ENCODE measurements at places on chromosomes 6 and 20.

DNA sequence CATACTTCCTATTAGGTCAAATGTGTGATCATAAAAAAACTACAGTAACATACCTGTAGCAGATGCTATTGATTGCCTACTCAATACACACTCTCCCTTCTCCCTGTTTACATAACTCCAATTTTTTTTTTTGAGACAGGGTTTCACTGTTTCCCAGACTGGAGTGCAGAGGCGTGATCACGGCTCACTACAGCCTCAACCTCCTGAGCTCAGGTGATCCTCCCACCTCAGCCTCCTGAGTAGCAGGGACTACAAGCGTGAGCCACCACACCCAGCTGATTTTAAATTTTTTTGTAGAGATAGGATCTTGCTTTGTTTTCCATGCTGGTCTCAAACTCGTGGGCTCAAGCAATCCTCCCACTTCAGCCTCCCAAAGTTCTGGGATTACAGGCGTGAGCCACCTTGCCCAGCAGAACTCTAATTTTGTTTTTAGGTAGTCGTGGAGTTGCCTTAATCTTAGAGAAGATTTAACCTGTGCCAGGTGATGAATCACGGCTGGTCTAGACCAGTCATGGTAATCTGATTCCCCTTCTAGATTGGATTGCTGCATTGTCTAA lies 14.0 kb upstream of the KIF3B start:
- DNase-seq, result no peak

DNA sequence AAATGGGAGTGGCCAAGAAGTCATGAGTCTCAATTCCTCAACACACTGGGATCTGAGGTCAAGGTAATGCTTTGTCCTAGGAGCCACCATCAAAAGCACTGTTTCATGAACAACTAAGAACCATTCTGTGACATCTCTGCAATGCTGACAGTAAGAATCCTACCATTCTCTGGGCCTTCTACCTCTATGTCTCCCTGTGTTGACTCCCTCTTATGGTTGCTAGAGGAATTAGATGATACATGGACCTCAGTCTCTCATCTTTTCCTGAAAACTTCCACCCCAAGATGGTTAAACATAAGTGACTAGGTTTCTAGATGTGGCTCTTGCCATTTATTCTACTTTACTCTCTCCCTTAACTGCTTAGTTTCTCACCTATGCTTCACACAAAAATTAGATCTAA lies 9.1 kb downstream of the MTRF1L start:
- no peak for DNase-seq

DNA sequence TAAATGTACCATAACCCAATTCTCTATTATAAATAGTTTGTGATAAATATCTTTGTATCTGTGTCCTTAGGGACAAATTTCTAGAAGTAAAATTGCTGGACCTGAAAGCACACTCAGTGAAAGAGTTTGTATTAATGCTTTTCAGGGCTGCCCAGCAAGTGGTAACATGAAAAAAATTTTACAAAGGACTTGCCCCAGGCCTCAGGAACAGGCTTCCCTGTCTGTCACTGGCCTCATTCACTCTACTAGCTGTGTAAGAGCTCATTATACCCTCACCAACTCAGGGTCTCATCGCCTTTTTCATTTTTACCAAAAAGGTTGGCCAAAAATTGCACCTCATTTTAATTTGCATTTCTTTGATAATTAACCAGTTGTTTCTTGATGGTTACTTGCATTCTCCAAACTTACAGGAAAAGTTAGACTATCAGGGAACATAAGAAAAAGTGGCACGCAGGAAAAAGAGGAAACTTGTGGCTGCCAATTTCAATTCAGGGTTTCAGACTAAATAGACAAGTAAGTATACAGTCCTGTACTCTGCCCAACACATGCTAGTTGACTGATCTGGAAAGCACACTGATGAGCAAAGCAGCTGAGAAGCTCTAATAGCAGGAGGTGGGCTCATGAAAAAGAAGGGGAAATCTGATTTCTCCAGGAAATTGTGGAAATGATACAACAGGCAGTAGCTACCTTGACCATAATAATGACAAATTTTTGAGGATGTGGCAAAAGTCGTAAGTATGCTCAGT lies 161.5 kb downstream of the KIF6 start:
- DNase-seq, result no peak

DNA sequence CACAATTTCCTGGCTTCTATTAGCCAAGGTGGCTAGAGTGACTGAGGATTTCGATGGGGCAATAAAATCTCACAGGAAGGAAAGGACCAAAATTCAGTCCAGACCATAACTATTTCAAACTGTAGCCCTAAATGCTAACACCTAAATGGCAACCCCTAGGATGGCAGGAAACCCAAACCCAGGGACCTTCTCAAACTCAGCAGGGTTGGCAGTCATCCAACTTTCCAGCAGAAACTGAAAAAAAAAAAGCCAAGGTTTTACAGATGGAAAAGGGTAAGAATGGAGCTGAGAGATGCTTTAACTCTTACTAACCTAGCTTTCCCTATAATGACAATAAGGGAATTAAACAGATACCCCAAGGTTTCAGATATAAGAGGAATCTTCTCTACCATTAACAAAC lies 10.5 kb downstream of the IBTK start:
- no peak for DNase-seq

DNA sequence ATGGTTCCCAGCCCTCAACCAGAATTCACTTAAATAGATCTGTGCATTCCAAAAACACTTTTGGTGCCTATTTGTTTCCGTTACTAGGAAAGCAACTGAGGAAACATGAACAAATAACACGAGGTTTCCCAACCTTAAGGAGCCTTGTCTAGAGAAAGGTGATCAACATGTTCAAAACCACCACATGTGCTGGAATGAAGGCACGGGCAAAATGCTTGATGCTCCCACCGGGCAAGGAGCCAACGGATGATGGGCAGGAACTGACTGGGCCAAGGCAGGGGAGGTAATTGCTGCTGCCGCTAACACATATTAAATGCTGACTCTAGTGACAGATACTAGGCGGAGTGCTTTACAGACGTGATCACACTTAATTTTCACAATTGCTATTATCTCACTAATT lies 2.5 kb downstream of the MYLK4 start:
- no peak for DNase-seq

- DNase-seq, result no peak
Measured at GRCh38 chr20:1484438-1485116, 6.6 kb downstream of the SIRPB2 start.

GRCh38 chr20:6924681-6925080 lies 157.2 kb downstream of the BMP2 start:
- DNase-seq, result no peak

DNA sequence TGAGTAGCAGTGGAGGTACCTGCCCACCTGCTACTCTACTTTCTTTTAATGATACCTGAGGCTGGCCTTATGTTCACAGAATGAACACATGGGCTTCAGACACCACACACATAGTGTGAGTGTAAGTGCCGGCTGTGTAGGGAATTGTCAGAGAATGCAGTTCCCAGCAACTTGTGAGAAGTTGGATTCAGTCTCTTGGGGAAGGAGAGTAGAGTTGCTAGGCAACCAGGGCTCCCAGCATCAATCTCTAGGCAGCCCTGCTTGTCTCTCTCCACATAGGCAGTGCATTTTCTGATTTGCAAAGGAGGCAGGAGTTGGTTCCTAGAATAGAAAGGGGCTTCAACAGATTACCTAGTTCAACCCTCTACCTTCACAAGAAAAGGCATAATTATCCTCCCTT lies 74.1 kb downstream of the BFSP1 start:
- no peak for DNase-seq

GRCh38 chr6:84249724-84250123 lies 22.3 kb upstream of the CEP162 start:
- no peak for DNase-seq

DNA sequence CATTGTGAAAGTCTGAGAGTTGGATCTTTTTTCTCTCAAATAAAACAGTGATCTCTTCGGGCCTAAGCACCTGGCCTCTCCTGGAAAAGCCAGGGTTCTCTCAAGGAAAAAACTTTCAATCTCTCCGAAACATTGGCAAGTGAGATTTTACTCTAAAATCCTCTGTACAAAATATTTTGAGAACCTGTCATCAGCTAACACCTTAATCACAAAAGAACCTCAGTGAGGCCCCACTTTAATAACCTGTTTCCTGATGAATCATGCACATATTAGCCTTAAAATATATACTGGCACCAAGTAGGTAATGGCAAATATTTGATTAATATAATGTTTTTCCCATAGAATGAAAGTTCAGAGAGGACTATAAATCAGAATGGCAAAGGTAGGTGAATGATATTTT lies 177.9 kb downstream of the FRK start:
- DNase-seq, result no peak

DNA sequence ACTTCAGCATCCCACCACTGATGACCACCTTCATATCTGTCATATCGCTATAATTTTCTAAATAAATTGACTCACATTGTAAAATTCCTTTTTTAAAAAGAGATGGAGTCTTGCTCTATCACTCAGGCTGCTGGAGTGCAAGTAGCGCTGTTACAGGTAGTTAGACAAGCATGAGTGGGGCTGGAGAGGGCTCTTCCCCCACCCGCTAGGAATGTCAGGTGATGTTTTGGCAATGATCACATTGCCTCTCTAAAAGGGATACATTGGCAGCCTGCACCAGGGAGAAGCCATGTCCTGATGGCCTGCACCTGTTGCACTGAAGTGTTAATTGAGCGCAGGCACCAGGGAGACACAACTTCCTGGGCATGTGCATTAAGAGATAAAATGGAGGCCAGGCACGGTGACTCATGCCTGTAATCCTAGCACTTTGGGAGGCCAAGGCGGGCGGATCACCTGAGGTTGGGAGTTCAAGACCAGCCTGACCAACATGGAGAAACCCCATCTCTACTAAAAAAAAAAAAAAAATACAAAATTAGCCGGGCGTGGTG lies 16.9 kb upstream of the SLC22A16 start:
- no peak for DNase-seq

GRCh38 chr6:38420207-38420606 lies 219.5 kb downstream of the BTBD9 start:
- no peak for DNase-seq

- DNase-seq, result no peak
Measured at GRCh38 chr6:14187406-14187805, 69.8 kb downstream of the CD83 start.

DNA sequence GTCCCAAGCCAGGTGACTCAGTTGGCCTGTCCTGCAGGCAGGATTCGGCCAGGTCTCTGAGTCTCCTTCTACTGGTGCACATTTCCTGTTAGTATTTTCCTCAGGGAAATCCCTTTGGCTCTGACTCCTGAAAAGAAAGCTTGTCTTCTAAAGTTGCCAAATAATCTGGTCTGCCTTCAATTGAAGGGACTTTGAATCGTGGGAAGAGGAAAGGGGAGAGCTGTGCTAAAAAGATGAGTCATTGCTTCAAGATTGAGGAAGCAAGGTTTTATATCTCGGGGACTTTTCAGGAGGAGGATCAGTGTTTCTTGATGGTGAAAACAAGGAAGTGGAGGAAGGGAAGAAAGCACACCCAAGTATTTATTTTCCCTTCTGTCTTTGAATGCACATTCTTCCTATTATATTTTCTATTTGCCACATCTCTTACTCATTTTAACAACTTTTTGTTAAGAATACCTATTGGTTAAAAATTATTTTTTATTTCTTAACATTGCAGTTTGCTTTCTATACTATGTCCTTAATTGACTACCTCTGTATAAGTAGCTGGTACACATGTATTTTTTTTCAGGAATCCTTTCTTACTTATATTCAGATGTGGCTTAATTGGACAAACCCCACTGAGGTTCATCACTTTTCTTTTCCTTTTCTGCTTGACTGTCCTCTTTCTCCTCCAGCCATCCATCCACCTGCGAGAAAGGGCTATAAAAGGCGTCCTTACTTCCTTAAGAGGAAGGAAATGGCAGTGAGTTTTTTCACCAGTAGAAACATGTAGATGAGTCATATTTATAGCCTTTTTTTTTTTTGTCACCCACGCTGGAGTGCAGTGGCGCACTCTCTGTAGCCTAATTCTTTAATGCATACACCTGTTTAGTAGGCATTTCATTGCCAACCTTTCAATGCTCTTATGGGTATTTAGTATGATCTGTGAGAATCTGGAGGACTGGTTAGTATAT lies 15.0 kb upstream of the IFNGR1 start:
- no peak for DNase-seq

DNA sequence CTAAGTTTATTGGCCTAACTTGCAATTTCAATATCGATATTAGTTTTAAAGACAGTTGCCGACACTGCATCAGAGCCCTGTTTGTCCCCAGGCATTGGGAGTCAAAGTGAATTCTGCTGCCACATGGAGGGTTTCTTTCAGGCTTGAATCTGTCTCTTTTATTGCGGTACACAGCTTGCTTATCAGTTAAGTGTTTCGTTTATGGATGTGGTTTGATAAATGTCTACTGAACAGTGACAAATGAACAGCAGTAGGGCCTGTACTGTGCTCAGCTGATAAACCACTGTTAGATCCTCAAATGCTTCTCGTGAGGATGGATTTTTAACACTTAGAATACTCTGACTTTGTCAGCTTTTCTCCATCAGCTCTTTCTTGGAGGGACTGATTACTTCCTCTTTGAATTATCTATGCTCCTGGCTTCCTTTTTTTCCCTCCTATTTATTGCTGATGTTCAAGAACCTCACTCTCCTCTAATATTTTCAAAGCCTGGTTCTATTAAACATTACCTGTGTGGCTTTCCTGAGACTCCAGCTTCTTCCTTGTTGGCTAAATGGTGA lies 240.8 kb downstream of the PLCB1 start:
- no peak for DNase-seq

DNA sequence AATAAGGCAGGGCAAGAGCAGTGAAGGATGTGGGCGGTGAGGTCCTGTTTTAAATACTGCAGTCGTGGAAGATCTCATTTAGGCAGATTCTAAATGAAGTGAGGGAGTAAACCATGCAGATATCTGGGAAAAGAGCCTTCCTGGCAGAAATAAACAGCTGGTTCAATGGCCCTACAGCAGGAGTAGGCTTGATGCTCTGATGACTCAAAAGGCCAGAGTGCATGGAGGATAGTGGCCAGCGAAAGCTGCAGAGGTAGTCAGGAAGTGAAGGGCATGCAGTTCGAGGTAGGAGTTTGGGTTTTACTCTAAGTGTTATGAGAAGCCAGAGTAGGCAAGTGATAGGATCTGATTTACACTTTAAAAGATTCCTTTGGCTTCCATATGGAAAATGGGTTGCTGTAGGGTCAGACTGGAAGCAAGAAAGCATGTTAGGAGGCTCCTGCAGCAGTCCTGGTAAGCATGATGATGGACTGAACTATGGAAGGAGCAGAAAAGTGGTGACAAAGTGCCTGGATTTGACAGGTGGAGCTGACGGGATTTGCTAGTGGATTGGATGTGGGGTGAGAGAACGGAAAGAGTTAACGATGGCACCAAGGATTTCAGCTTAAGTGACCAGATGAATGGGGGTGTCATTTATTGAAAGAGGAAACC lies 150.0 kb downstream of the GJA10 start:
- DNase-seq, result no peak

- no peak for DNase-seq
Measured at GRCh38 chr6:97665446-97665845, 382.4 kb upstream of the MMS22L start.

DNA sequence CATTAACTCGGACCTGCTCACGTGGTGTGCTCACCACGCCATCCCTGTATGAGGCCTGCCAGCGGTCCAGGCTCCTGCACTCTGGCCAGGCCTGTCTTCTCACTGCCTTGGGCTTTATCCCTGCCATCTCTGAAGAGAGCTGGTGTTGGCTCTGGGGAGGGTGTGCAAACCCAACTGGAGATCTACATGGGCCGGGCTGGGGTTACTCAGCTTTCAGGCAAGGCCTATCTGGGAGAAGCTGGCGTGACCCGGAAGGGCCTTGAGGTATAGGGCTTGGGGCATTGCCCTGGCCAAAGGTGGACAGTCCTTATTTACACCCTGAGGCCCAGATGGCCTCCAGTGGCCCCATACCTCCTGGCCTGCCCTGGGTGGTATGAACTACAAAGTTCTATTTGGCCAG lies 5.0 kb downstream of the SLC29A1 start:
- DNase-seq, result no peak

- DNase-seq, result no peak
Measured at GRCh38 chr6:111238464-111239119, 151.3 kb downstream of the SLC16A10 start.
